ENCODE measurements at places on chromosomes 11 and 22.
A peak's percentile ranks its signal among the peaks of the same experiment; 100 is the strongest.

GRCh38 chr11:125626288-125626950 lies 1.5 kb downstream of the CHEK1 start:
- DNase-seq, result peak; percentile 96

GRCh38 chr11:131278472-131278871 lies 91.9 kb upstream of the NTM start:
- no peak for DNase-seq

DNA sequence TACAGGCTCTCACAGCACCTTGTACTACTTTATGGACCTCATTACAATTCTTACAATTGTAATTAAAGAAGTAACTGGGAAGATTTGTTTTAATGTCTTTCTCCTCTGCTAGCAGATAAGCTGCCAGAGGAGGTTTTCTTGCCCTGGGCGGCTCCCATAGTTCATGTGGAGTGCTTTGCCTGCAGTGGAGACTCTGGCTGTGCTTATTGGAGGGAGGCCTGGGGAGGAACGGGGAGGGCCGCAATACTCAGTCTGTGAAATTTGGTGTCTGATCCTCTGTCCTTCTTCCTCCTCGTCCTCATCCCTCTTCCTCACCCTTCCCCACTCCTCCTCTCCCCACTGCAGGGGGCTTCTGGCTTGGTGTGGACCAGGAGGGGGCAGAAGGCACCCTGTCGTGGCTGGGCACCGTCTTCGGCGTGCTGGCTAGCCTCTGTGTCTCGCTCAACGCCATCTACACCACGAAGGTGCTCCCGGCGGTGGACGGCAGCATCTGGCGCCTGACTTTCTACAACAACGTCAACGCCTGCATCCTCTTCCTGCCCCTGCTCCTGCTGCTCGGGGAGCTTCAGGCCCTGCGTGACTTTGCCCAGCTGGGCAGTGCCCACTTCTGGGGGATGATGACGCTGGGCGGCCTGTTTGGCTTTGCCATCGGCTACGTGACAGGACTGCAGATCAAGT lies 5.6 kb downstream of the SLC35C1 start:
- no peak for DNase-seq

GRCh38 chr22:39132281-39132680 lies 20.2 kb downstream of the CBX7 start:
- DNase-seq, result no peak

- DNase-seq, result no peak
These were observed 68.9 kb downstream of the C22orf31 start for GRCh38 chr22:28992565-28993356.

GRCh38 chr11:114219559-114220349 lies 76.4 kb upstream of the NNMT start:
- peak; percentile 95 for DNase-seq

DNA sequence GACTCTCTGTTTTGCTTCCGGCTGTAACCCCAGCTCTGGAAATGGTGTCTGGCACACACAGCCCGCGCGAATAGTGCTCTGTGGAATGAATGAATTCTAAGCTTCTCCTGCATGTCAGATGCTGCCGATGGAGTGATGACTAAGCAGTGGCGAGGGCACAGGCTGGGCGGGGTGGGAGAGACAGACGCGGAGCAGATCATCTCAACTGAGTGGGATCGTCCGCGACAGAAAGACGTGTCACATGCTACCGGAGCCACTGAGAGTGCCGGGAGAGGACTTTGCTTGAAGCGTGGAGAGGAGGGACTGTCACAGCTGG lies 334.5 kb downstream of the CTTN start:
- DNase-seq, result no peak

- no peak for DNase-seq
These were observed 1.9 kb downstream of the SF1 start for GRCh38 chr11:64776425-64776824.

DNA sequence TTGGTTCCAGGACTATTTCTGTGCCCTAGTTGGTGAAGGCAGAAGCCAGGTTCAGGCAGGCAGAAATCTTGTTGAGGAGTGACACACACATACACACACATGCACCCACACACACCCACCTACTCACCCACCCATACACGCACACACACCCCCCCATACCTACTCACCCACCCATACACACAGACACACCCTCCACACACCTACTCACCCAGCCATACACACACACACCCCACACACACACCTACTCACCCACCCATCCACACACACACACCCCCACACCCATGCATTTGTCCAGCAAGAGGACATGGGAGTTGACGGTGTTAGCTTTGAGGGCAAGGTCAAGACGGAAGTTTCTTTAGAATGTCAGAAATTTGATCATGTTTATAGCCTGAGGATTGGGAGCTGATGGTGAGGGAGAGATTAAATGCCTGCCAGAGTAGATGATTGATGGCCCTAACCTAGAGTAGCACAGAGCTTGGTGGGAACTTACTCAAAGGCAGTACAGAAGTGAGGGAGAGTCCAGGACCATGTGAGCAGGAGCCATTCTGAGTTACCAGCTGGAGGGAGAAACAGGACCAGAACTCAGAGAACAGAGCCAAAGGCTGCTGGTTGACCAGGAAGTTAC lies 68.9 kb downstream of the CYB5R2 start:
- no peak for DNase-seq

- DNase-seq, result no peak
These were observed 12.0 kb downstream of the TMEM86A start for GRCh38 chr11:18710545-18710944.

- no peak for DNase-seq
These were observed 31.6 kb upstream of the A4GALT start for GRCh38 chr22:42752230-42752746.

DNA sequence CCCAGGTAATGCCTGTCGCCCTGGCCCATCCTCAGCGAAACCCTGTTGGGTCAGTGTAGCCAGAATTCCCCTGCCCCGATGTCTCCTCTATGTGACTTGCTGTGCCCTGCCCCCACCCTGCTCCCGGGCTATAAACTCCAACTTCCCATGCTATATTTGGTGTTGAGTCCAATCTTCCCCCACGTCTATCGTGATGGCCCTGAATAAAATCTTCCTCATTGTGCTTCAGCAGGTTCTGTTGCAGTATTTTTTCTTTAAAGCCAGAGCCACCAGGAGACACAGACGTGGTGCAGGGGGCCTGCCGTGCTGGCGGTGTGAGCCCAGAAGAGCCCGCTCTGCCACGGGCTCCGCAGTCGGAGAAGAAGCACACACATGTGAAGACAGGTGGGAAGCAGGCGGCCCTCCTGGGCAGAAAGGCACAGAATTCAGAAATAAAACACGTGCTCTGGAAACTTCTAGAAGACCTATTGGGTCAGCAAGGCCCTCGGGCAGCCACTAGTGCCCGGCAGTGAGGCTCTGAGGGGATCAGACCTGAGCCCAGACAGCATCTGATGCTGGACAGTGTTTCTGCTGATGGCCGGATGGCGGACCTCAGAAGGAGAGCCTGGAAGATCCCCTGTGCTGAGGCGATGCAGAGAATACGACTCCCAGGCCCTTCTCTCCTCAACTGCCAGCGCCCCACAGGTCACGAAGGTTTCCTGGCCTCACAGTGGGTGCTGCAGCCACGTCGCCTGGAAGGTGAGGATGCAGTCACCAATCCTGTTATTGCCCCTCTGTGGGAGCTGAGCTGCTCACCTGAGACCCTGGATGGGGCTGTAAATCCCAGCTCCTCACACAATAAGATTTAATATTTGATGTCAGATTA lies 501.9 kb downstream of the BRD1 start:
- no peak for DNase-seq

- DNase-seq, result no peak
These were observed 125.2 kb downstream of the LRRC4C start for GRCh38 chr11:41334007-41334933.

- no peak for DNase-seq
These were observed 392.3 kb downstream of the TMEM135 start for GRCh38 chr11:87429996-87430395.

DNA sequence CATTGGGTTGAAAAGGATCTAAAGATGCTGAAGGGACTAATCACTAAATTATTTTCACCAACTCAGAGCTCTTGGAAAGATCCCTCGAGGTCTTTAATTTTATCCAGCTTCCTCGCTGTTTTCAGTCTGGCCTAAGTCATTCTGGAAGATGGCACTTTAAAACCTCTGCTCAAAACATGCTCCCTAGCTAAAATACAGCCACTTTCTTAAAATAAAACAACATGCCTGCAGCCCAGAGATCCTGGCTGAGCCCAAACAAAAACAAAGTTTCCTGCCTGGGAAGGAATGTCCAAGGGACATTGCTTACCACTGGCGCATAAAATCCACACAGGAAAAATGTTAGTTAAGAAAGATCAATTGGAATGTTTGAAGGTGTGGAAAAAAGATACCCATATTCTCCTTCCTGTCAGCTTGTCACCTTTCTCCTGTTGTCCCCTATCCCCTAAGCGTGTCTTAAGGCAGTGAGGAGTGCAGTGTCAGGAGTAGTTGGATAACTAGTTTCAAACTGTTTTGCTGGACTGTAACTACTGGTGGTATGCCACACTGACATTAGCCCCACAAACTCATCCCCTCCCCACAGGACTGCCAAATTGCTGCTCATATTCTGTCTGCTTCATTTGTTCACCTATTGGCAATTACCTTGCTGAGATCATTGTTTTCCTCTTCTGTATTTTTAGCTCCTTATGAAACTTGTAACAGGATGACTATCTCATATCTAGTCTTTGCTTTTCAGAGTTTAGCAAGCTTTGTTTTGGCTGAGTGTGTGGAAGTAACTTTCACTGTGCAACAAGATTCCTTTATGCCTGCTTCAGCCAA lies 108.3 kb upstream of the SESN3 start:
- DNase-seq, result no peak

DNA sequence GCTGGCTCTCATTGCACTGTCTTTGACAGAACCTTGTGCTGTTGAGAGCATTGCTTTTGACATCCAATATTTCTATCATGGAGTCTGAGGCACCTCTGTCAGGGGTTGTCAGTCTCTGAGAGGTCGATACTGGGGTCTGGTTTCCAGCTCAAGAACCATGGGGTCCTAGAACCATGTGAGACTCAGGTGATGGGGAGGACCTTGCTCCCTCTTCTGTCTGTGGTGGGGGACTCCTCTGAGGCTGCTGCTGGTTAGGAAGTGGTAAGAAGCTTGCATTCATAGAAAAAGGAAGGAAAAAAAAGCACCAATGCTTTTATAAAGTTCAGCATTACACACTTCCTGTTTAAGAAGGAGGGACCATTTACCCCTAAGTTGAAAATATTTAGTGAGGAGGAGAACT lies 91.8 kb upstream of the CD44 start:
- DNase-seq, result no peak

- DNase-seq, result peak; percentile 37
These were observed at the start of gene CD81 for GRCh38 chr11:2376751-2377451. Gene CD81 (plus strand): TSS chr11:2377310. CDS start chr11:2377550, 240 bp downstream.

DNA sequence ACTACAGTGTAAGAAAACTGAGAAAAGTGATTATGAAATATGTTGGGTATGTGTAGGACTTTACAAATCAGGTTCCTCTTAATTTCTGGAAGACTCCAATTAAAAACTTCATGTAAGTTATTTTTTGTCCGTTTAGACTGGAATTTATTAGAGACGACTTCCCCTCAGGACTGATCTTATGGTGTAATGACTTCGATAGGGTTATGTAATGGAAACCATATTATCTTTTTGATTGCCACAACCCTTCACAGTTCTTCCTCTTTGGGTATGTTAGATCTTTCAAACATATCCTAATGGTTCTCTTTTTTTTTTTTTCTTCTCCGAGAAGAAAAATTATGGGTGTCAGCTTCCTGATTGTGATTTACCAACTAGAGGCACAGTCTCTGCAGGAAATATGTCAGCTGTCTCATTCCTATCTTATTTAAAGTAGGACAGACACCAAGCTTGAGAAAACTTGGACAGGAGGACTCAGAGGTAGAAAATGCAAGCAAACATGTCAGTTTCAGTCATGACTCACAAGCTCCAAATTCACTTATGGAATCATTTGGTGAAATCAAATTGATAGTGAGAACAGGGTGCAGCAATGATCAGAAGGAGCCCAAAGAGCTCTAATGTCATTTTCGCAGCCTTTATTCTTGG lies 11.1 kb upstream of the LDLRAD3 start:
- peak; percentile 55 for DNase-seq

GRCh38 chr22:44670220-44670988 lies 31.6 kb upstream of the PRR5 start:
- DNase-seq, result no peak

- no peak for DNase-seq
These were observed 612 bp downstream of the IGF2 start for GRCh38 chr11:2138431-2139122.

DNA sequence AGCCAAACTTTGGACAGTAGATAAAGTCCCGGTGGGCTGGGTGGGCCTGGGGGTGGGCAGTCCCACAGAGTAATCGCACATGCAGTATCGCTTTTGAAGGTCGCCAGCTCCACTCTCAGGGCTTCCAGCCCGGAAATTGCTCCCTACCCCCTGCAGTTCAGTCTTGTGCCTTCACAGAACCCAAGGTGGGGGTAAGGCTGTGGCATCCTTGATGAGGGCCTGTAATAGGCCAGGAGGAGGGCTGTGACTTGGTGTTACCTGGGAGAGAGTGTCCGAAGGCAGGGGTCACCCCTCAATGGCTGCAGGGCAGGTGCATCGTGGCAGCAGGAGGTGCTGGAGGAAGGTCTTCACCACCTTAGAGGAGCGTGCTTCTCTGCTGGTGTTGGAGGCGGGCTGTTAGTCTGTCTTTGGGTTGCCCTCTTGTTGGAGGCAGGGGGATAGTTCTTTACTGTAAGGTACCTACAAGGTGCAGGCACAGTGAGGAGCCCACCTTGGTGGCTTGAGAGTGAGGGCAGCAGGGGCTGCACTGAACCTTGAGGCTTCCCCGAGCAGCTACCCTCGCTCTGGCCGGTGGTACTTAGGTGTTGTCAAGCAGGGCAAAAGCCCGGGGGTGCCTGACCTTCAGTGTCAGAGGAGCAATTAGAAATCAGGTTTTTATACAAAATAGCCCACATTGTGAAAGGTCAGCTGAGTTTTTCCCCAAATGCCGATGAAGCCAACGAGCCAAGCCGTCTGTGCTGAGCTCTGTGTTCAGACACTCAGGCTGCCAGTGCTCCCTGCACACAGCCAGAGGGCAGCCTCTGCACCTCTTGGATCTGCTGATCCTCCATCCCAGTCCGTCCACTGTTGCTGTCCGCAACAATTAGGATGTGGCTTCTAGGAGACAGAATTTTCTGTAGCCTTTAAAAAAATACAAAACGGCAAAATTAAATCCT lies 21.9 kb downstream of the SAMM50 start:
- no peak for DNase-seq

DNA sequence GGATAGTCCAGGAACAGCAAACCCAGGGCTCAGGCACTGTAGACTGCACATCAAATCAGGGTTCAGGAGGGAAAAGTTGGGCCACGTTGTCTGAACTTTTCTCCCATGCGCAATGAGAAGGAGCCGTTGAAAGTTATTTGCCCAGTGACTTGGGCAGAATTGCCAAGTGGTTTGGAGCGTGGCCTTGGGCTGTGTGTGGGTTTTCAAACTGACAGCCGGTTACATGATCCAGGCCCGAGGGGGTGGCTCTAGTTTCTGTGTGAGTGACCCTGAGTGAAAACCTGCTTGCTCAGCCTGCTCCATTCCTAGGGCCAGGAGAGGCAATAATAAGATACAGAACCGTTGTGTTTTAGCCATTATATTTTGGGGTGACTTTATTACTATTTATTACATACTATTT lies 20.3 kb downstream of the MB start:
- DNase-seq, result no peak

- no peak for DNase-seq
These were observed 1359.3 kb downstream of the LRRC4C start for GRCh38 chr11:40100162-40100553.

All from HCEC 1CT (cell line).